ENCODE measurements at places on chromosomes 2 and 18. TPM values are rescaled to one million over a fixed set of nuclear protein-coding genes. Genes with fewer than 3 reads are reported as not detected.

DNA sequence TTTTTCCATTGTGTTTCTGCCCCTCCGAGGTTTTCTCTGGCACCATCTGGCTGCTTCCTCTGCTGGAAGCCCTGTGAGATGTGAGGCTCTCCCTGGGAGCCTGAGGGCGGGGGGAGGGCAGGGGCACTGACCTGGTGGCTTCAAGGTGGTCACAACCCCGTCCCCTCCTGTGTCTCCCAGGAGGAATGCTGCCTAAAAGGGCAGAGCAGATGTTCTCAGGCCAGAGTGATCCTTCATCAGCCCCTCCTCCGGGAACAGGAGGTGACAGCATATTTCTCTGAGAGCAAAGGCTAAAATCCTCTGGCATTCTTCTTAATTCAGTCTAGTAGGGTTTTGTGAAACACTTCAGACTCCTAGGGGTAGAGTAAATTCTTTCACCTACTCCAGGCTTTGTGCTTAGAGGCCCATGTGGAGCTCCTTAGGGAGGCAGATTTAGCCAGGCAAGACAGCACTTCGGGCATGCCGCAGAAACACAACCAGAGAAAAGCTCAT lies 18.3 kb upstream of the GREB1 start:
- H3K27ac ChIP-seq, result no peak overlapping the region
- no peak overlapping the region for H3K4me3 ChIP-seq
- H3K4me1 ChIP-seq, result no peaks in the 10 kb centered on the region
- DNase-seq, result no peak
- H3K27me3 ChIP-seq, result peaks cover 2% of the 10 kb centered on the region
- no peaks in the 10 kb centered on the region for H3K36me3 ChIP-seq

- H3K4me3 ChIP-seq, result no peak overlapping the region
- H3K27me3 ChIP-seq, result peaks cover 4% of the 10 kb centered on the region
- H3K36me3 ChIP-seq, result no peaks in the 10 kb centered on the region
- H3K27ac ChIP-seq, result no peak overlapping the region
Observed at GRCh38 chr2:203819434-203820133, 48.0 kb upstream of the CTLA4 start.

GRCh38 chr2:223813329-223813728 lies 24.1 kb downstream of the AP1S3 start:
- H3K4me3 ChIP-seq, result no peak overlapping the region
- H3K36me3 ChIP-seq, result no peaks in the 10 kb centered on the region
- H3K27ac ChIP-seq, result no peak overlapping the region
- no peaks in the 10 kb centered on the region for H3K4me1 ChIP-seq
- no peak for DNase-seq

DNA sequence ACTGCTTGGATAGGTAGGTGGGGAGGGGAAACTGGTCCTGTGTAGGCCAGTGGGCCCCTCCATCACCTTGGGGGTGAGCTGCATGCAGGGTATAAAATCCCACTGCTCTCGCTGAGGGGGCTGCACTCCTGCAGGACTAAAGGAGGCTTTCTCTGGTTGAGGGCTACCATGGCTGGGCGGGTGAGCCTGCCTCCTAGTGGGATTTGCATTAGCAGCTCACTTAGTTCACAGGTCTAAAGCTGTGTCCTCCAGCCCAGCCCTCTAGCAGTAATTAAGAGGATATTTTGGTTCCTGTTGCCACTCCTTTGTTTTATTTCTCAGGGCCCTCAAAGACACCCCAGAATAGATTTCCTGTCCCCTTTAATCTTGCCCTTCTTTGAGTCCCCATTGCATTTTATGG lies 24.6 kb downstream of the TMEM127 start:
- no peaks in the 10 kb centered on the region for H3K27me3 ChIP-seq
- DNase-seq, result no peak
- H3K4me3 ChIP-seq, result no peak overlapping the region
- H3K27ac ChIP-seq, result peak overlapping the region; percentile 87

DNA sequence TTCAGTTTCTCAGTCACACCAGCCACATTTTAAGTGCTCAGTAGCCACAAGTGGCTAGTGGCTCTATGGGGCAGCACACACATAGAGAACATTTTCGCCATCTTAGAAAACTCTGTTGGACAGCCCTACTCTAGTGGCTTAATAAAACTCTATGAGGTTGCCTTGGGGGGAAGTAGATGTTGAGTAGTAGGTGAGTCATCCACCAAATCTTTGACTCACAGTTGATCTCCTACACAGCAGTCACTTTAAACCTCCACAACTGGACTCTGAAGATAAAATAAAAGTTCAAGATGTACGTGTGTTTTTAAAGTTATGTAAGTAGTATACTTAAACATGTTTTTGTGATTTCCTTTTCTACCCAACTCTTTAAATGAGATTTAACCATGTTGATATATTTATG lies 379.0 kb downstream of the SETBP1 start:
- H3K27me3 ChIP-seq, result peaks cover 3% of the 10 kb centered on the region
- no peak overlapping the region for H3K4me3 ChIP-seq
- H3K4me1 ChIP-seq, result no peaks in the 10 kb centered on the region
- H3K36me3 ChIP-seq, result peaks cover 2% of the 10 kb centered on the region

GRCh38 chr2:215712871-215713790 lies 277.3 kb upstream of the FN1 start:
- no peak overlapping the region for H3K27ac ChIP-seq
- H3K4me3 ChIP-seq, result no peak overlapping the region
- H3K27me3 ChIP-seq, result peaks cover 5% of the 10 kb centered on the region
- no peak for DNase-seq

Gene SRD5A2
- total RNA-seq, result not detected

Gene ZEB2
- 27.8 TPM for total RNA-seq

Data from activated T-helper 1 cell treated with anti-CD3 and anti-CD28 coated beads, Interleukin-12 subunit alpha, Interleukin-12 subunit beta, Interleukin-2, Interleukin-4 antibody, amounts not matched to agents 30 ng/mL and 10 ng/mL and 1 ng/mL, durations not matched to agents 14 hours and 24 hours and 36 hours (primary cell).